HTR-8/SVneo (cell line): ENCODE measurements at places on chromosomes 4 and X.

- DNase-seq, result no peak
Measured at GRCh38 chrX:140501940-140502468, 2.9 kb downstream of the SOX3 start.

GRCh38 chr4:7984286-7984925, 44.7 kb upstream of the AFAP1 start:
- no peak for DNase-seq

DNA sequence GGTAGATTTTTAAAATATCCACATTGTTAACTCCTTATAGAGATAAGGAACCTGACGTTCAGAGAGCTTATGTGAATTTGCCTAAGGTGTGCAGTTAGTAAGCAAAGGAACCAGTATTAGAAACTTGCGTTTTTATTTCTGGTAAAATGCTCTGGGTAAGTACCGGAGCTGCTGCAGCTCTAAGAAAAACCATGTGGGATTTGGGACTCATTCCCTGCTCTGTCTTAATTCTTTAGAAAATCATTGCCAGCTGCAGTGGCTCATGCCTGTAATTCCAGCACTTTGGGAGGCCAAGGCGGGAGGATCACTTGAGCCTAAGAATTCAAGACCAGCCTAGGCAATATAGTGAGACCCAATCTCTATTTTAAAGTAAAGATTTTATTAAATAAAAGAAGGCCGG, 5.8 kb downstream of the CCKAR start:
- DNase-seq, result no peak

- DNase-seq, result peak; percentile 6
Measured at GRCh38 chr4:43456383-43456782, 563.9 kb downstream of the GRXCR1 start.
